ENCODE measurements at places on chromosomes 11 and 22.

GRCh38 chr11:104098132-104098531 lies 61.7 kb downstream of the DDI1 start:
- DNase-seq: no peak

DNA sequence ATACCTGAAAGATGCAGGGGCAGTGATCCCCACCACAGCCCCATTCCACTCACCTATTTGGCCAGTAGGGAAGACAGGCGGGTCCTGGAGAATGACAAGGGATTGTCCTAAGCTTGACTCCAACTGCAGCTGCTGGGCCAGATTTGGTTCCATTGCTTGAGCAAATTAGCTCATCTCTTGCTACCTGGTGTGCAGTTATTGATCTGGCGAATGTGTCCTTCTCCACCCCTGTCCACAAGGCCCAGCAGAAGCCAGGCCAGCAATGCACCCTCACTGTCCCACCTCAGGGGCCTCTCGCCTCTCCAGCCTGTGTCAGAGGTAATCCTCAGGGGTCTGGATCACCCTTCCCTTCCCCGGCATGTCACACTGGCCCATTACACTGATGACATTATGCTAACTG lies 23.3 kb downstream of the TSPAN32 start:
- DNase-seq: no peak

- DNase-seq: no peak
Measured at GRCh38 chr11:44427432-44427831, 117.5 kb upstream of the ALX4 start.

- DNase-seq: no peak
Measured at GRCh38 chr22:37626556-37627075, 12.9 kb upstream of the SH3BP1 start.

DNA sequence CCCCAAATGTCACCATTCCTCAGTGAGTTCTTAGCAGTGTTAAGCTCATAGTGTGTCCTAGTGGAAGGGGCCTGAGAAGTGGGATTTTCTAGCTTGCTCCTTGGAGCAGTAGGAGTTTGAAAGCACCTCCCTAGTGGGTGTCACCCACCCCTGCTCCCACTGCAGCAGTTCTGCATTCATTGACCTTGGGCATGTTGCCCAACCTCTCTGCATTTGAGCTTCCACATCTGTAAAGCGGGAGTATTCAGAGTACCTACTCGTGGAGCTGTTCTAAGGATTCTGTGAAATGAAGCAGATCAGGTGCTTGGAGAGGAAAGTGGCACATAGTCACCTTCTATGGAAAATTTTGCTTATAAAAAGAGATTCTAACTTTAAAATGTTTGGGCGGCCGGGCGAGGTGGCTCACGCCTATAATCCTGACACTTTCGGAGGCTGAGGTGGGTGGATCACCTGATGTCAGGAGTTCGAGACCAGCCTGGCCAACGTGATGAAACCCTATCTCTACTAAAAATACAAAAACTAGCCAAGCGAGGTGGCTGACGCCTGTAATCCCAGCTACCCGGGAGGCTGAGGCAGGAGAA lies 16.9 kb downstream of the LMO2 start:
- no peak for DNase-seq

DNA sequence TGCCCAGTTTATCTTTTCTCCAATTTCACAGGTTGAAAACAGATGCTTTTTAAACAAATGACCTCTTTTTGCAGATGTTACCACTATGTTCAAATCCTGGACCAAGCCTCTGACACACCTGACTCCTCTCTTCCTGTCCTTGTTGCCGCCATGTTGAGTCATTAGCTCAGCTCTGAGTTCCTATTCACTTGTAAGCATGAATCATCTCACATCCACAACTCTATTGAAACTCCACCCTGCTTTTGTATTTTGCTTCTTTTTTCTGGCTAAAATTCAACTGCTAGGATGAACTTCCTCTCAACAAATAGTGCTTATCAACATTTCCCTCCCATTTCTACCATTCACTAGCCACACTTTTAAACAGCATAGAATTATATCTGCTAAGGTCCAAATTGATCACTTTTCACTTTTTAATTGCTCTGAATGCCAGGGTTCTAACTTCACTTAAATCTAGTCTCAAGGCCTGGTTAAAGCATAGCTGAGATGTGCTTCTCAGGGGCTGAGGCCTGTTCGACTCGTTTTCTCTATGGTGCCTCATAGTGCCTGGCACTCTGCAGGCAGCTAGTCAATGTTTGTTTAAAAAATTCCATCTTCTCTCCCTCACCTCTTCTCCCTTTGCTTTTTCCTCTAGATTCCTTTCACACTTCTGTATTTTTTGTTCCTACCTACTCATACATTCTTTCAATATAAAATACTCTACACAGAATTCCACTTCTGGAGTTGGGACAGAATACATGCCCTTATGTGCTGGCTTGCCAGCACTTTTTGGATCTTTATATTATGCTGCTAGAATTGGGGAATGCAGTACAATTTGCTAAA lies 3.9 kb downstream of the JOSD1 start:
- peak; percentile 73 for DNase-seq

- no peak for DNase-seq
Measured at GRCh38 chr11:78800756-78801155, 226.1 kb upstream of the NARS2 start.

GRCh38 chr22:49305214-49305965 lies 522.3 kb downstream of the BRD1 start:
- DNase-seq: peak; percentile 77

- DNase-seq: peak; percentile 90
Measured at GRCh38 chr22:45552580-45553350, 50.1 kb downstream of the FBLN1 start.

DNA sequence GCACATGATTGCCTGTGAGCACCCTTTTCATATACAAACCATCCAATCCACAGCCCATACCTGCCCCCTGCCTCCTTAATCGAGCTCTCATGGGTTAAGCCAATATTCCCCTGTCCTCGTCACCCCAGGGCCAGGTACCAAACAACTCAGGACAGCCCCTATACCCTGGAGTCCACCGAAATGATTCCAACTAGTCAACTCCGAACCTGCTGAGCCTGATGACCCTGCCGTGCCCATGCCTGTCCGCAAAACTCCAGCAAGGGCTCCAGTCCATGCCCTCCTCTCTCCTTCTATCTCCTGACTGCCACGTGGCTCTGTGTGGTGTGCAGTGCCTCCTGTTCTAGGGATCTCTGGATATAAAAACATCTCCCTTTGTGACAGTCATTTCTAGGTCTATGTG lies 35.5 kb upstream of the SYT13 start:
- no peak for DNase-seq

DNA sequence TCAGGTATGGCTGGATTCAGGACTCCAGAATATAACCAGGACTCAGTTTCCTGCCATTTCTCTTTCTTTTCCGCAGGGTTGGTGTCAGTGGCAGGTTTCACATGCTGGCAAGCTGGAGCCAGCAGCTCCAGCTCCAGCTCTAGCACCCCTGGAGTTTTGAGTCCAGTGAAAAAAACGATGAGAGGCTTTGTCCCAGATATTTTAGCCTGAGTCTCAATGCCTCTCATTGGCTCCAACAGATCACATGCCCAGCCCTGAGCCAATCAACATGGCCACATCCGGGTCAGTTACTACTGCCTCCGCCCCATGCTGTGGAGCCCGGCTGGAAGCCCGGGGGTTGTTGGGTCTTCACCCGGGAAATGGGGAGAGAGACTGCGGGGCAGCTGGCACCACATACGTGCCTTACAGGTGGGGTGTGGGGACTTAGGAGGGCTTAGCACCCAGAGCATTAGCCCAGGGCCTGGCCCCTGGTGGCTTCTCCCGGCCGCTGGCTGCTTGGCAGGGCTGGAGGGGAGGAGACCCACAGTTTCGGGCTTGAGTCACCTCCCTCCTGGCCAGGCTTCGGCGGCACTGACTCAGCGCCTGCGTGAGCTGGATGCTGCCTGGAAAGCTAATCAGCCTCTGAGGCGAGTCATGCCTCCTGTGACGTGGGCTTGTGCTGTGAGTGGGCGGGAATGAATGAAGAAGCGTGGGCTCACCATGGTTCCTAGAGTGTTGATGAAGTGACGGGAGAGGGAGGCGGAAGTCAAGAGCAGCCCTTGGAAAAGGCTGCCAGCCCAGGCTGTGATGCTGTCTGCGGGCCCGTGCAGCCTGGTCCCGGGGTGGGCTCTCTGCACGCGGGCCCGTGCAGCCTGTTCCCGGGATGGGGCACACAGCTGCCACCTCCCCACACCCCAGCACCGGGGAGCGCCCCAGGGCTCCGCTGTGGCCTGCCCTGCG lies 15.3 kb upstream of the MRTFA start:
- DNase-seq: peak; percentile 96

DNA sequence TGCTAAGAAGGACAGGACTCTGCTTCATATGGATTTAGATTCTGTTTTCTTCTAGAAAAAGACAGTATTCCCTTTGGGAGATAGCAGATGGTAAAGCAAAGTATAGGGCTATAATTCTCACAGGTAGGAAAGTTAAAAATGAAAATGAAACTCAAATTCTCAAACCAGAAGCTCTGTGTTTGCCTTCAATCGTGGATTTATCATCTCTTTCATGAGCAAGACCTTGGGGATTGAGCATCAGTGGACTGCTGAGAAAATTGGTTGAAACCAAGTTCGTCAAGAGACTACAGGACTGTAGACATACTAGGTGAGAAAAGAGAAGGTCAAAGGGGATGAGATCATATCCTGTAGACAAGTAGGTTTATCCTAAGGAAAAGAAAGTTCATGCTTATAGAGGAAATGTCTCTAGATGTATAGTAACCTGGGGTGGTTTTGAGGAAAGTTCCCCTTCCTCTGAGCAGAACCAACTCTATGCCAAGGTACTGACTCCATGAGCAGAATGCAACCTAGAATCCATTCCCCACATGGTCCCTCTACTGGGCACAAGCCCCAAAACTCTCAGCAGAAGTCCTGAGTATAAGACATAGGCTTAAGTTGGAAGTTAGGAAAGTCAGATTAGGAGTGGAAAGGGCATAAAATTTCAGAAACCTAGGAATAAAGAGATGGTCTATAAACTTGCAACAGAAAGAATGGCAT lies 46.5 kb downstream of the SLC5A12 start:
- DNase-seq: no peak

- DNase-seq: no peak
Measured at GRCh38 chr11:95346265-95346664, 115.3 kb upstream of the SESN3 start.
